ENCODE measurements at places on chromosomes 11 and 22. TPM values are rescaled to one million over a fixed set of nuclear protein-coding genes. Genes with fewer than 3 reads are reported as not detected.

DNA sequence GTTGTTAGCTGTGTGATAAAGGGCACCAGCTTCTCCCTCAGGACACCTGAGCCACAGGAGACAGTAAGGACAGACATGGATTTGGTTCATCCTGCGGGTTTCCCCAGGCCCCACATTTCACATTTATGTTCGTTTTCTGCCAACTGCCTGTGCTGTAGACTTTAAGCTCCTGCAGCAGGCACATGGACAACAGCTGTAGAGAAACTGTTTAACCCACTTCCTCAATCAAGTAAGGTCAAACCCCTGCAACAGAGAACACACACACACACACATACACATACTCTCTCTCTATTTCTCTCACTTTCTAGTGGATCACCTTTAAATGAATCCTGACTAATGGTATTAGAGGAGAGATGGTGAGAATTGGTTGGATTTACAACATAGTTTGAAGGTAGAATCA is 90.7 kb downstream of the C11orf87 start:
- no peak for DNase-seq

The SCGB1C1 gene
- total RNA-seq = not detected

DNA sequence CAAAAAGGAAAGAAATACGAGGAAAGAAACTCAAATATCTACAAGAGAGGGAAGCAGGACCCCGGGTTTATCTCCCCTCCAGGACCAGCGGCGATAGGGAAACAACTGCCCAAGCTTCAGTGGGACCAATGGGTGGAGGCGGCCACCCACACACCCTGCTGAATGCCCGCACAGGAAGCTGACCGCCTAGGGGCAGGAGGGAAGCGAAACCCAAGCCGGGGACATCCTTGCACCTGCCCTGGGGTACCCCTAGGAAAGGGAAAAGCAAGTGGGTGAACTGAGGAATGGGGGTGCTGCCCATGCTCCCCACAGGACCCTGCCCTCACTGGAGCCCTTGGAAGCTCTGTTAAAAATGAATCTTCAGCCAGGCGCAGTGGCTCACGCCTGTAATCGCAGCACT is 27.6 kb upstream of the HMOX1 start:
- DNase-seq = no peak

GRCh38 chr22:27626675-27627443 is 174.7 kb downstream of the MN1 start:
- DNase-seq = no peak

DNA sequence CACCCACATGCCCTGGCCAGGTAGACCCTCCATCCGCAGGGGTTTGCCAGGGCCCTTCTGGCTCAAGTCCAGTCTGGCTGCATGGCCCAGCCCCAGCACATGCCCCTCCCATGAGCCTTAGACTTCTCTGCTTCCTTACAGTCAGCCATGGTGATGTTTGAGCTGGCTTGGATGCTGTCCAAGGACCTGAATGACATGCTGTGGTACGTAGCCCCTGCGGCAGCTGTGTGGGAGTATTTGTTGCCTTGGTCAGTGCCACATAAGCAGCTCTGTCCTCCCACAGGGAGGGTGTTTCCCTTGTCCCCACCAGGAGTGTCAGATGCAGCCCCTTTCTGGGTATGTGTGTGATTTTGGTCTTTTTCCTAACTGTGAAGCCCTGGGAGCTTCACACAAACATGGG is 17.5 kb downstream of the CDC45 start:
- no peak for DNase-seq

DNA sequence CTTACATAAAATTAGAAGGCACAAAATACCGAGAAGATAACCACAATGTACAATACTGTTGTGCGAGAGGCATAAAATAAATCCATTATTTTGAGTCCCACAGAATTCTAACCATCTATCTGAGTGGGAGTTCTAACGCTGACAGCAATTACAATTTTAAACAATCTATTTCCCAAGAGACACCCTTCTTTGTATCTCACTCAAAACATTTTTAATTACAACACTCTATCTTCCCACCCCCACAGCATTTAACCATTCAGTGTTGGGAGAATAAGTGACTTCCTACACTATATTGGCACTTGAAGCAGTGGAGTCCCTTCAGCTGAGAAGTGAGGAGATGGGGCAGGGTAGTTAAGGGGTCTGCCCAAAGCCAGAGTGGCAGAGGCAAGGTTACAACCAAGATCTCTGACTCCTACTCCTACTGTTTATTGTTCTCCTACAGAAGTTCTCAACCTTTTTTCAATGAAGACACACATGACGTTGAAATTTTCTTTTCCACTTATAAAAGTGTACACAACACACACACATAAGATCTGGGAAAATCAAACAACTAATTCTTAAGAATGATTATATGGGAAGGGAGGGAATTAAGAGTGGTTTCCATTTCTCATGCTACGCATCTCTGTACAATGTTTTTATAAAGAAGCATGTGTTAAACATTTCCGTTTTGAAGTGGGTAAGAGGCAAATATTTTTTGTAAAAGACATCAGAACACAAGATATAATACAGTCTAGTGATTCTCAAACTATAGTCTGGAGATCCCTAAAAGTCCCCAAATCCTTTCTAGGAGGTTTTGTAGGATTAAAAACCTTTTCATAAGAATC is 10.9 kb downstream of the SLC25A17 start:
- no peak for DNase-seq

DNA sequence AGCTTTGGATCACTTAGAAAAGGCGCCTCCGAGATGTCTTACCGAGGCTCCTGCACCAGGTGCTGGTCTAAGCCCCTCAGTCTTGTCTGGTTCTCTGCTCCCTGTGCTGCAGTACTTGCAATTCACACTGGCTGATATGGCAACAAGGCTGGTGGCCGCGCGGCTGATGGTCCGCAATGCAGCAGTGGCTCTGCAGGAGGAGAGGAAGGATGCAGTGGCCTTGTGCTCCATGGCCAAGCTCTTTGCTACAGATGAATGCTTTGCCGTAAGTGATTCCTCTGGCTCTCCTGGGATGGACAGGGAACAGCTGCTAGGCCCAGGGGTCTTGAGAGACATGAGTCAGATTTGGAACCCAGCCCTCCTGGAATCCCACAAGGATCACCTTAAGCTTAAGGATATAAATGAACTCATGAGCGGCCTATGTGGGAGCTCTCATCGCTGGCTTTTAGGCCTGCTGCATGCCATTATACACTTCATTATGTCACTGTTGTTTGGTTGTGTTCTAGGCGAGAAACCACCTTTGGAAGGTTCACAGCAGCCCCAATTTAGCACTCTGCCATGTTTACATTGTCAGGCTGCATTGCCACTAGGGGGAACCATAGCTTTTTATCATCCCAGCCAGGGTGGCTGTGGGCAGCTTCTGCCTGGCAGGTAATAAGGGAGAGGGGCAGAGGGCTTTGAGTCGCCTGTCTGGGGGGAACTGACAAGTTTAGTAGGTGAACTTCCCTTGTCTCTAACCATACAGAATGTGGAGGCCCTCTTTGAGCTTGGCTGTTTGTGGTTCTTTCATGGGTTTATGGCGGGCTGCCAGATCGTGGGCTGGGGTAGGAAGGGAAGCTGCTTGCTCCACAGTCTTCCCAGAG is 8.5 kb downstream of the ACAD8 start:
- DNase-seq = no peak

- no peak for DNase-seq
These were observed 3.1 kb upstream of the COMMD9 start for GRCh38 chr11:36292311-36292722.

DNA sequence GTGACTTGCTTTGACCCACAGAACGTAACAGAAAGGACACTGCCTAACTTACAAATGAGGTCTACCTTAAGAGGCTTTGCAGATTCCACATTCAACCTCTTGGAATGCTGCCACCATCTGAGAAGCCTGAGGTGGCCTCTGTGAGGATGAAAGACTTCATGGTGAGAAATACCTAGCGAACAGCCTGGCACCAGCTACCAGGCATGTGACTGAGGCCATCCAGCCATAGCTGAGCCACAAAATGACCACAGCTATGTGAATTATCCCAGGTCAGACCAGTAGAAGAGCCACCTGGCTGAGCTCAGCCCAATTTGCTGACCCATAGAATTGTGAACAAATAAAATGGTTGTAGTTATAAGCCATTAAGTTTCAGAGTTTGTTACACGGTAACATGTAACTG is 37.5 kb downstream of the PPARA start:
- no peak for DNase-seq

DNA sequence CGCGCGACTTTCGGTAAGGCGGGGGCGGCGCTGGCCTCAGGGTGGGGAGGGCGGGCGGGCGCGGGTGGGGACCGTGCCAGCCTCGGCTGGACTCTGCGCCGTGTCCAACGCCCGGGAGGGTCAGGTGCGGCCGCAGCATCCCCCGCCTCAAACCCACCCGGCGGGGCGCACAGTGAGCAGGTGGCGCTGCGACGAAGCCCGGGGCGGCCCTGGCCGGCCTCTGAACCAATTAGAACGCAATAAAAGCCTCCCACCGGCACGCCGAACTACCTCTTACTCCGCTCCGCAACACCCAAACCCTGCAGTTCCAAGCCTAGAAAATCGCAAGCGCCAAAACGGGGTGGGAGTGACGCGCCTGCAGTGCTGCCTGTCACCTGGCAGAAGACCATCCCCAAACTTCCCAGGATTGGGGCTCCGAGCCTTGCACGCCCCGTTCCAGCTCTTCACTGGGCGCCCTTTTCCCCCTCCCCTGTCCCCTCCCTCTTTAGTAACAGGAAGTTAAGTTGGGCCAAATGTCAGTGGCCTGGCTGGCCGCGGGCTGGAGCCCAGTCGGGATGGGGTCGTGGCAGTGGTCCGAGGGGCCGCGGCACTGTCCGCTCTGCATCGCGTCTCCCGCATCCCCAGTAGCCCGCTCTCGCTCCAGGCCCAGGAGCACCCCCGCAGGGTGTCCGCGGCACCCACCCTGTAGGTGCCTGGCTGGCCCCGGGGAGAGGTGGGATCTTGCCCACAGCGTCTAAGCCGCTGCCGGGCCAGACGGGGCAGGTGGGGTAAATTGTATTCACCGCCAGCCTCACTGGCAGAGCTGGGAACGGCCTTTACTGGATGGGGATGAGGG is 541 bp downstream of the MICAL2 start:
- peak; percentile 45 for DNase-seq

DNA sequence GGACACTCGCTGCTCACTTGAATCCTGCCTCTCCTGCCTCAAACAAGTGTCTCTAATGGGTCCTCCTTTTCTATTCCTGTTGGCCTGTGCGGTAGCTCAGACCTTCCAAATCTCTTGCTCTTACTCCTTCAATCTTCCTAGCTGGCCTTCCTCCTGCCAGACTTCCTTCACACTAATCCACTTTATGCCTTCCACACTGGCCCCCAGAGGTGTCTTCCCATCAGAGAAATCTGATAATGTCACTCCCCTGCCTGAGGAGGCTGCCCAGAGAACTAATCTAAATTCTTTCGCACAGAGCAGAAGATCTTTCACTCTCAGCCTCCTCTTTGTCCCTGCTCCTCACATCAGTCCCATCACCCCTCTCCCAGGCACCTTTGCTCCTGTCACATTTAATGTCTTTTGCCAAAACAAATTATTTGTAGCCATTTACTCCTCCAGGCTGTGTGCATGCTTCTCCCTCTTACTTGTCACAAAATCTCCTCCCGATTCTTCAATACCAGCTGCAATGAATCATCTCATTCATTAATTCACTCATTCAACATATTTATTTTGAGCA is 175.7 kb downstream of the MAML2 start:
- DNase-seq = no peak

DNA sequence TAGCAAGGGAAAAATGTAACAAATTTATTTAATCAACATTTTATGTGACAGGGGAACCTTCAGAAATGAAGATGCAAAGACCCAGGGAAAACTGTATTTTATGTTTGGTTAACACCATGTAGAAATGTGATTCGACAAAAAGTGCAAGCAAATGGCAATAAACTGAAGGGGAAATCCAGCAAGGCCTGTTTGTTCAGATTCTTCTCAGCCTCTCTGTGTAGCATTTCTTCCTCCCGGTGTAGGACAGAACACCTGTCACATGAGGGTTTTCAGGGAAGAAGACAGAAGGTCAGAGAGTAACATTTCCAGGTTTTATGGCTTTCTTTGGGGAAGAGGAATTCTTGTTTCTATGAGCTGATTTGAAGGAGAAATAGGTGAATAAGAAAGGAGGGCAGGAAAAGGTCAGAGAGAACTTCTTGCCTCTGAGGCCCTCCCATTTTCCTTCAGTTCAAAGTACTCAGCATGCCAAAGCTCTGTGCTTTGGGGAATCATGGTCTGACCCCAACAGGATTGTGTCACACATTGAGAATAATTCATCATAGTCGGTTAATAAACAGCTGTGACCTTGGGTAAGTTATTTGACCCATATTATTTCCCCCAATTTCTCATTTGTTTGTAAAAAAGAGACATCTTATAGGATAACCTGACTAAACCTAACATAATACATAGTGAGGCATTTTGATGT is 45.5 kb upstream of the ME3 start:
- no peak for DNase-seq

GRCh38 chr11:3156282-3156660 is 8.8 kb downstream of the OSBPL5 start:
- no peak for DNase-seq

The WNT11 gene
- 22.5 TPM for total RNA-seq

- DNase-seq = no peak
These were observed 106.2 kb upstream of the TBCEL start for GRCh38 chr11:120917559-120918239.

GRCh38 chr22:31155422-31155821 is 4.6 kb upstream of the RNF185 start:
- DNase-seq = no peak

- no peak for DNase-seq
These were observed 6.4 kb downstream of the CCDC89 start for GRCh38 chr11:85679576-85679975.

The MIAT gene
- 7.0 TPM for total RNA-seq

The IL18 gene
- total RNA-seq = 0.29 TPM

- no peak for DNase-seq
These were observed 4.0 kb downstream of the BSX start for GRCh38 chr11:122977470-122978298.

The APOA5 gene
- not detected for total RNA-seq

The DRD2 gene
- total RNA-seq = 5.5 TPM

GRCh38 chr22:30872285-30873041 is 96.1 kb downstream of the MORC2 start:
- peak; percentile 12 for DNase-seq

The FERMT3 gene
- 8.4 TPM for total RNA-seq

- no peak for DNase-seq
These were observed 39.9 kb downstream of the PTPRJ start for GRCh38 chr11:48020092-48020755.

- no peak for DNase-seq
These were observed 509 bp upstream of the PRRG4 start for GRCh38 chr11:32829157-32829679.

The PHF21A gene
- total RNA-seq = 102 TPM
